Stimulated activated CD8-positive, alpha-beta memory T cell treated with anti-CD3 and anti-CD28 coated beads, Interleukin-15, amount 100 ng/mL, for 1 hour (primary cell): ENCODE measurements at places on chromosomes 3 and 15.

GRCh38 chr15:101799665-101800064 is 3.6 kb upstream of the OR4F6 start:
- DNase-seq, result no peak

DNA sequence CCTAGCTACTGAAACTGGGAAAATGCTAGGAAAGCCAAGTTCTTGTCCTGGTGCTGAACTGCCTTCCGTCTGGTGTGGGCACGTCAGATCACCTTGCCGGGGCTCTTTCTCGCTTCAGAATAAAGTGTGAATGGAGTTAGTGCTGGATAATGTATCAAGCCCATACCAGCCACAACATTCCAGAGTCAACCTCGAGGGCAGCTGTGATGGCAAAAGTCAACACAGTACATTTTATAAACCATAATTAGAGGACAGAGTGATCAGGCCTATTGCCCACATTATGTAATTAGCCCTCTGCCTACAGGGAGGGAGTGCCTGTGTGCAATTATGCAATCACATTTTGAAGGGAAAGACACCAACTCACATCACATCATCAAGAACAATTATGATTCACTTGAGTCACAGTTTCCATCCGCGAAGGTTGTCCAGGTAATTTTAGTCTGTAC is 165.2 kb downstream of the RORA start:
- DNase-seq, result no peak

- no peak for DNase-seq
Measured at GRCh38 chr3:179156775-179157174, 8.6 kb downstream of the PIK3CA start.

- no peak for DNase-seq
Measured at GRCh38 chr15:51074926-51075325, 19.8 kb downstream of the TNFAIP8L3 start.

DNA sequence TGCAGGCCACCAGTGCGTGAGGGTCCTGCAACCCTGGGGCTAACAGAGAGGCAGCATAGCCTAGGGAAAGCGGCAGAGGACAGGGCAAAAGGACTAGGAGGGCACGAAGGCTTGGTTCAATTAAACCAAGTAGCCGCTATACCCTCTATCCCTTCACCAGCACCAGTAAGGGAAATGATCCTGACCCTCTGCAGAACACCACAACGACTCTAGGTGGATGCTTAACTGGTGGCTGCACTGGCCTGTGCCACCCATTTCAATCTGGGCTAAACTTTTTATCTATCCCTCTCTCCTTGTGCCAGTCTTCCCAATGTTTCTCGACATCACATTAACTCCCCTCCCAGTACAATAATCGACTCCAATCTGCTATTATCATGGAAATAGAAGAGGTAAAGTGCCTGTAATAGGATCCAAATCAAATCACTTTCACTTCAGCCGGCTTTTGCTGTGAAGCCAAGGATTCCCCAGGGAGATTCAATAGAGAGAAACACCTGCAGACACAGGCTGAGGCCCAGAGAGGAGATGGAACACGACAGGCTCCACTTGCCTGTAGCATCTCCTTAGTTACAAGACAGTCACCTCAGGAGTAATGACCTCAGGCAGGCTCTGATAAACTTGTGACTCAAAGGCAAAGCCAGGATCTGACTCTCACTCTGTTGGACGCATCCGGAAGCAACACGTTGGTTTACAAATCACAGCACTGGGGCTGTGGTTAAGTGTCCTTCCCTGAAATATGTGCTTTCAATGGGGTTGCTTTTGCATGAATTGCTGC is 791.6 kb upstream of the ARRDC4 start:
- no peak for DNase-seq

DNA sequence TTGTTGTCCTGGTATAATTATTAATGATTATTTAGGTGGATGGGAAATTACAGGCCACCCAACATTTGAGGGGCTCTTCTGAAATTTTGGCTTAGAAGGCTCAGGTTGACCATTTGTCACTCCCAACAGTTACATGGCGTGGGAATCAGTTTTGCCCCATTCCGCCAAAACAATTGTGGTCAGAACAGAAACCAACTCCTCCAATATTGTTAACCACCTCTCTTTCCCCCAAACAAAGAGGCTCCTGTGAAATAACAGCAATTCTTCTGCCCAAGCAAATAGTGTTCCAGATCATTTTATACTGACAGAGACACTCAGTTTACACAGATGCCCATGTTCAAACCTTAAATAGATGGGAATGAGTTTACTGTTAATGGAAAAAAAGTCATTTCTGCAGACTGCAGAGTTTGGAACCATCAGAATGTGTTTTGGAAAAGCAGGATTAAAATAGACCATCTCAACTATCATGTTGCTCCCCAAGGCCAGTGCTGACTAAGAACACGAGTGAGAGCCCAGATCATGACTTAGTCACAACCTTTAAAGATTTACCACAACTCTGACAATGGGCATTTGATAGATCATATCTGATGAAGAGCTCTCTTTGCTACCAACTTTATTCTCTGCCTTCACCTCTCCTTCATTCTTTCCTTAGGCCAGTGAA is 102.1 kb downstream of the DUT start:
- DNase-seq, result no peak

DNA sequence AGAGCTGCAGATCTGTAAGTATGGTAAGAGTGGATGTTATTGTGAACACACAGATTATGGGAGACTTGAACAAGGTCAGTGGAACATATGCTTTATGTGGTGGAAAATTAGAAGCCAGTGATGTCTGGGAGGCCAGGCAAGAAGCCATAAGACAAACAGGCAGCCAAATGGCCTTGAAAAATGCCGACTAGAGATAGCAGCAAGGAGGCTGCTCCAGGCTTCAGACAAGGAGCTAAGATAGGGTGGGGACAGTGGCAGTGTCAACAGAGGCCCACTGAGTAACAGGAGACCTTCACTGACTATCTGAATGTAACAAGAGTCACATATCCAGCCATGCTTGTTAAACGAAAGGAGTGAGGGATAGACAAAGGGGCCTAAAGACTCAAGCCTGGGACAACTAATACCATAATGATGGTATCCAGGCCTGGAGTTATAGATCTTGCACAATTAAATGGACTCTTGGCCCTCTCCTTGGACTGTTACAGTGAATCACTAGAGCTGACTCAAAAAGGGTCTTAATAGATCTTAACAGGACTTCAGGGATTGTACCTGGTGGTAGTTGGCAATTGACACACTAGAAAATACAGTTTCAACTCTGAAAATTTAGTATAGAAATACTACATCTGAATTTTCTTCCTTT is 50.6 kb downstream of the CFAP20DC start:
- DNase-seq, result no peak

- DNase-seq, result no peak
Measured at GRCh38 chr3:84980456-84980855, 21.7 kb downstream of the CADM2 start.

- no peak for DNase-seq
Measured at GRCh38 chr3:51813539-51813938, 34.5 kb upstream of the IQCF6 start.

- DNase-seq, result no peak
Measured at GRCh38 chr15:100106732-100107131, 235.0 kb downstream of the ADAMTS17 start.

DNA sequence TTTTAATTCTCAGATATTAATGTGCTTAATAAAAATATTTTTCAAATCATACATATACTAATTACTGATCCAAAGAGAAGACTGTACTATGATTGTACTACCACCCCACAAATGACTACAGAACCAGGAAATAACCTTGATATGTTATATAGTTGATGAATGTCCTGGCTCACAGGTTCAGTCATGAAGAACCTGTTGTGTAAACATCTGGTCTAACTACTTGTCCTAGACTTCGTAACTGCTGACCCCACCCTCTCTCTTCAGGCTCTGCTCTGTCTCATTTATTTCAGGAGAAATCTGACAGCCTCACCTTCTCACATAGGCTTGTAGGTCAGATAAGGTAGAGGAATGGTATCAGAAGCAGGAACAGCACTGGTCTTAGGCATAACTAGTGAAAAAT is 14.7 kb upstream of the CSTA start:
- DNase-seq, result no peak

- DNase-seq, result no peak
Measured at GRCh38 chr3:10416730-10417300, 88.6 kb downstream of the ATP2B2 start.

DNA sequence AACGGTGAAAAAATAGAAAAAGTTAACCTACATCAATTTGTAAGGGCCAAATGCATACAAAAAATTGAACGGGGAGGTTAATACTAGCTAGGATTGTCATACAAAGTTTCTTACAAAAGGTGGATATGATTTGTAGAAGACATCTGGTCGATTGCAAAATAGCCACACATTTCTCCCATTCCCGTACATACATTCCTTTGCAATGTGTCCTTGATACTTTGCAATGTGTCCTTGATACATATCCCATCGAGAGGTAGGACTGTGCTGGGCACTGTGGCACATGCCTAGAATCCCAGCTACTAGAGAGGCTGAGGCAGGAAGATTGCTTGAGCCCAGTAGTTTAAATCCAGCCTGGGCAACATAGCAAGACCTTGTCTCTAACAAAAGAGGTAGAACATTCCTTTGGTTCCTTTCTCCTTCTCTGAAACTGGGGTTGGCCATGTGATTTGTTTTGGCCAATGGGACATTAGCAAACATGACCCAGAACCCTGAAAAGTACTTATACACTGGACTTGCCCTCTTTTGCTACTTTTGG is 9.5 kb downstream of the TTBK2 start:
- DNase-seq, result no peak

DNA sequence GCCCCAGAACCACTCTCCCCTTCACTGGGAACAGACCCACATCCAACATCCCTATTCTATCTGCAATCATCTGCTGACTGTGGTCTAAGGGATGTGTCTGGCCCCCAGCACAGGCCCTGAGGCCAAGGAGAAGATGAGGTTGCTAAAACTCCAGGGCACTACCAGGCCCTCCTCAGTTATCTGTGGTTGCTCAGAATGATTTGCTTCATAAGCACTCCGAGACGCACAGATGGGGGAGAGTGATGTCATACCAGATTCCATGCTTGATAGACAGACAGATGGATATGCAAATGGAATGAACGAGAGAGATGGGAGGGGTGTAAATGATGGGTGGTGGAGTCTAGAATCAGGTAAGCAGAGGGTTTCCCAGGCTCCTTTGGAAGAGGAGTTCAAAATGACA is 57.8 kb downstream of the CEMIP start:
- DNase-seq, result no peak

DNA sequence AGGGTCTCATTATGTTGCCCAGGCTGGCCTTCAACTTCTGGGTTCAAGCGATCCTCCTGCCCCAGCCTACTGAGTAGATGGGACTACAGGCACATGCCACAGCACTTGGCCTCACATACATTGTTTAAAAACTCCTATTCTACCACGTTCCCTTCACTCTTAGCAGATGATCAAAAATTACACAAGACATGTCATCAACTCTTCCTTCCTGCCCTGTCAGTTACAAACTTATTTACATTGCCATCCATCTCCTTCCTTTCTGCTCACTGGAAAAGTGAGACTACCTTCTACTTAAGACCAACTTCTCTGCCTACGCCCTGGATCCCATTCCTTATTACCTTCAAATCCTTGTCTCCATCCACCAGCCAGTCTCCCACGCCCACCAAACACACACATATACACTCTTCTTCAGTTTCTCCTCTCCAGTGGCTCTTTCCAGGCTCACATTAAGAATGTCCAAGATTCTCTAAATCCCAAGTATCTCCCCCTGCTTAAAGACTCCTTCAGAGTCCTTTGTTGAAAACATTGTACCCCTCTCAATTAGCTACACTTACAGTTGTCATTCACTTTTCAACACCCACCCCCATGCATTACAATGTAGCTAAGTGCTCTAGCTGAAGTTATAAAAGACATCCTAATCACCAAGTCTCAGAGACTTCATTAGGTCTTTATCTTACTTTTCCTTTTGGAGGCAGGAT is 4.3 kb downstream of the PEAK1 start:
- DNase-seq, result no peak

- no peak for DNase-seq
Measured at GRCh38 chr15:42494998-42495360, 455 bp upstream of the SNAP23 start.

- no peak for DNase-seq
Measured at GRCh38 chr3:140568842-140569520, 108.9 kb upstream of the TRIM42 start.

DNA sequence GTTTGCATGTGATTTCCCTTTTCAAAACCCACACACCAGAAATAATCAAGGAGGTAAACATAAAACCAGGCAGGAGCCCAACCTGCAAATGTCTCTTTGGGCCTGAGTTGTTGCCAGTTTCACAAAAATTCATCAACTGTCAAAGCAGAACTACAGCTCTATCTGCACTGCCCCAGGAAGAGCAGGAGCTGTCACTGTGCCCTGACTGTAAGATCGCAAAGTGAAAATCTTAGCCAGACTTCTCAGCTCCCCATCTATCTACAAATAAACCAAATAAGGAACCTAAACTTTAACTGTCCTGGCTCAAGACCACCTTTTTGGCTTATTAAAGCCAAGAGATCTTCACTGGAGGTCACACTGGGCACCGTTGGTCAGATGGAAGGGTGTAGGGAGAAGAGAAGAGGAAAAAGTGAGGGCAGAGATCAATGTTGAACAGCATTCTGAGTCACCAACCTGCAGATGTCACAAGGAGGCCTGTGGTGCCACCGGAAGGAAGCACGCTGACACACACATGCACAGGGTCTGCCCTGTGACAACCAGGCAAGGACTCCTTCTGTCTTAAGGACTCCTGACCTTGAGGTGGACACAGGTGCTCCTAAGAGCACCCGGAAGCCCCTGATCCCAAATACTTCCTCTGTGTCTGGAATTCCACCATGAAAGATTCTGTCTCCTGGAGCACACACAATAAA is 58.7 kb downstream of the RPN1 start:
- DNase-seq, result no peak

GRCh38 chr15:84929795-84930603 is 45.5 kb downstream of the SLC28A1 start:
- no peak for DNase-seq

DNA sequence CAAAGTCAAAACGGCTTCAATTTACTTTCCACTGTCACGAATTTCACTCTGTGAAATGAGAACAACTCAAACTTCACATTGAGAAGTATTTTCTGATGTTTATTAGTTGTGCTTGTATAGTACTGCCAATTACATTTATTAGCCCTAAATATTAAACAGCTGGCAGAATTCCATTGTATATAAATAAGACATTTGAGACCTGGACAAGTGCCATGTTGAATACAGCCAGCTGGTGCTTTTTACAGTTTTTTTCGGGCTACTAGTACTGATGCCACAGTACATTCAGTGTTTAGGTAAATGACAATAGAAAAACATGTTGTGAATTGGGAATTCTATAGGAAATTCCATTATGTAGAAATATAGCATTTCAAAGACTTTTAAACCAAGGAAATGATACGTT is 79.0 kb downstream of the EPHA3 start:
- no peak for DNase-seq

- no peak for DNase-seq
Measured at GRCh38 chr3:73511571-73512525, 112.9 kb downstream of the PDZRN3 start.

GRCh38 chr3:1092771-1093170 is at the start of gene CNTN6:
Gene CNTN6, plus strand, starts transcription at chr3:1093024. Its CDS starts 54,985 bp downstream, at chr3:1148009.
- DNase-seq, result no peak

DNA sequence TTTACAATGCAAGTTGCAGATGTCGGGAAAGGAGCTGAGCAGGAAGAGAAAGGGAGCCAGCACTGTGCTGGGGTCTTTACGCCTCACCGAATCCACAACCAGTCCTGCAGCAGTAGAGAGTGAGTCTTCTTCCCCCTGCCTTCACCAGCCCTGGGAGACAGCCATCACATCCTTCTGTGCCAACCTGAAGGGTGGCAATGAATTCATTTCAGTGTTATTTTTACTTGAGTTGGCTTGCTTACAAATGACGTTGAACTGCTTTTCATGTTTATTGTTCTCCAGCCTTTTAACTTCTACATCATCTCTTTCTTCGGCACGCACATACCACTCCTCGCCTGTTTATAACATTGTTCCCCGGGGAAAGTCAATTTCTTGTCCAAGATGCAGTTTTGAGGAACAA is 77.1 kb downstream of the TRIM42 start:
- no peak for DNase-seq
